GM04504 (cell line): ENCODE measurements at places on chromosomes 5 and 9.
A peak's percentile ranks its signal among the peaks of the same experiment; 100 is the strongest.

DNA sequence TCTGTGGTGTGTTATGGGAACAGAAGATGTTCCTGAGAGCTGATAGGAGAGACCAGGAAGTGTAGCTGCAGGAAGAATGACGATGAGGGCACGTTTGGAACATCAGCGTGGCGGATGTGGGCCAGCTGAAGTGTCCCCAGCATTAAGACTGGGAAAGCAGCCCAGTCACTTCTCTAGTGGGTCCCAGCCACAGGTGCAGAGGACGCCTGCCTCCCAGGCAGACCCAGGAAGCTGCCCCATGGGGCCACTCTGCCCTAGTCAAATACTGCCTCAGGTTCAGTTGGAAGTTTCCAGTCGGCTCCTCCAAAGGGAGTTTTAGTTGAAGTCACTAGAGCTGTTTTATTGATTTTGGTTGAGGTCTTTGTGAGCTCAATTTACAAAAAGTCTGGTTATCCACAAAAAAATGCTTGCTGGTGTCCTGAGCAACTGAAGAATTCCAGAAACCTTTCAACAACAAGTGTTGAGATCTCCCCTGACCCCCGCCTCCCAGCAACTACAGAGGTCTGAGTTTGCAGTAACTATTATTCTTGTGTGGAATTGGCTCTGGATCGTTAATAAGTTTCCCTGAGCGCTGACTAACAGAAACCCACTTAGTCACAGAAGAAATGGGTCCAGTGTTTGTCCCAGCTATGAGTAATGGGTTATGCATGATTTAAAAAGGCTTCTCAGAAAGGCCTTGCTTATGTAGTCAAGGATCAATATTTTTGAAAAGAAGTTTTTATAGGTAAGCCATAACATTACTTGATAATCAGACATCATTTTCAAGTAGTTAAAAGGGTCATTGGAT lies 294.1 kb downstream of the FANCC start:
- DNase-seq = peak; percentile 69

GRCh38 chr5:113917997-113918396 lies 404.5 kb downstream of the YTHDC2 start:
- DNase-seq = no peak

GRCh38 chr5:143573568-143574170 lies 170.2 kb upstream of the NR3C1 start:
- no peak for DNase-seq

DNA sequence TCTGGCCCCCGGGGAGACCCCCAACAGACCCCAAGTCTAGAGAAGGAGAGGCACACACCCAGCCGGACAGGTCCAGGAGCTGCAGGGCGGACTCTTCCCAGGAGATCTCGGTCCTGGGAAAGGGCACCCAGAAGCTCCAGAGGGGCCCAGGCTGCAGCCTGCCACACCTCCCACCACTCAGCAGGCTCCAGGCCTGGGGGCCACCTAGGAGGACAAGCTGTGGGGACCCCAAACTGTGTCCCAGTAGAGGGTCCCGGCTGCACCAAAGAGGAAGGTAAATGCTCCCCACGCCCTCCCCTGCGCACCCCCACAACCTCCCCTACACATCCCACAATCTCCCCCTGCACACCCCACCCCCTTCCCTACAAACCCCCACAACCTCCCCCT lies 48.5 kb downstream of the PLEKHG4B start:
- DNase-seq = no peak

DNA sequence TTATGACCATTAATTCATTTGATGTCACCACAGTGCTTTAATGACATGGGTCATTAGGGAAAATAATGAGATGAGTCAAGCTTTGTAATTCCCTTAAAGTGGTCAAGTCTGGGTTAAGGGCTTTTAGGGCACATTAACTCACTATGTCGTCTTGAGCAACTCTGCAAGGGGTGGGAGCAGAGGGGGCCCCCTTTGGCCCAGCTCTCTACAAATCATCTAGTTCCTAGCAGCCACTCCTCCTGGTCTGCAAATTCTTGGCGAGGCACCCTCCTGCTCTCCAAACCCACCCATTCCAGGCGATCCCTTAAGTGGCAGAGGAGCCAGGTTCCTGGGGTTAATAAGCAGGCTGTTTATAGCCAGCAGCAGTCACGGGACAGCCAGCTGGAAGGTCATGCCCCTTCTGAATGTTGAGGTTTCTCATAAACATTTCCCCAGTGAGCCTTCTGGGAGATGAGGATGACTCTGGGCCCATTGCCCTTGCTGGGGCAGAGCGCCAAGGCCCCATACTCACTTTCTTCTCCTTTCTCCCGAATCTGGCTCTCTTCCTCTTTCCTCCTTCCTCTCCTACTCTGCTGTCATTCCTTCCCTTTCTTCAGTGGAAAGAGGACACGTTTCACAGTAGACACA lies 14.3 kb upstream of the GPX3 start:
- DNase-seq = peak; percentile 38

- DNase-seq = no peak
Observed at GRCh38 chr5:10235350-10235749, 14.3 kb downstream of the ATPSCKMT start.

- no peak for DNase-seq
Observed at GRCh38 chr5:131965826-131966415, 20.5 kb upstream of the MEIKIN start.

DNA sequence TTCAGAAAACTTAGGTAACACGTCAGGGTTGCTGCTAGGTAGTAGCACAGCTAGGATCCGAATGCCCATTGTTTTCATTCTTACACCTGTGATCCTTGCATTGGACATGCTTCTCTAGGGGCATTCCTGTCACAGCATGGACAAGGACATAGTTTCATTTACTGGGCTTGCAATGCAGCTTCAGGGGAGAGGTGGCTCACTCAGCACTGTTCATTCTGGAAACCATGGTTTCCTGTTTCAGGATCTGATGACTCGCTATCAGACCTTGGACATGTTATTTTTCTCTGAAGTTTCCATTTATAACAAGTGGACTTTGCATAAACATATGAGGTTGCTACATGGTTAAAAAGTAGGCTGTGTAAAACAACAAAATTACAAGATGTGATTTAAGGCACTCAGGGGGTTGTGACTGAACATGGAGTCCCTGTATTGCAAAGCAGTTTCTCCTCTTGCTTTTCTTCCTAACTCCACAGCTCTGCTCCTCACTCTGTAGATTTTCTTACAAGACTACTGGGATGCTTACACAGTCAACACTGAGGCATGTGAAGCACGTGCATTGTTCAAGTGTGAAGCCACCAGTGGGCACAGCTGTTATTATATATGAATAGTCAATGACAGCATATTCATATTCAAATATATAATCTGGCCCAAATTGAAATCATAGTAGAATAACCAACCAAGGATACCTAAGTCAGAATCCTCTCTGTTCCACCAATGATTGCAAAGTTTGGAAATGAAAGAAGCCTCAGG lies 66.1 kb upstream of the STK32A start:
- no peak for DNase-seq

- no peak for DNase-seq
Observed at GRCh38 chr5:122690266-122690665, 84.6 kb upstream of the SNX2 start.

DNA sequence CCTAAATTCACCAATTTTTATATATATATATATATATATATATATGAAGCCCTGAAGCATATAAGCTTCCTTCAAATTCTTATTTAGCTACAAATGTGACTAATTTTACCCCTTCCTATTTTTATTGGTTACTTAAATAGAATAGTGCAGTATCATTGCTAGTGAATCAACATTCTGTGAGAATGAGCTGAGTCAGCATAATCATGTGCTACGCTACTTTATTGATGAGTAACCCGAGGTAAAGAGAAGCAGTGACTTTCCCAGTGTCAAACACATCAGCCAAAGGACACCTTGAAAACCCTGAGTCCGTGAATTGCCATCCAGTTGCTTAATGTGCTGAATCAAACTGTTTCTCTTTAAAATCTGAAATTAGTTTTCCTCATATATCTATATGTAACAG lies 546.2 kb downstream of the DMRTA1 start:
- DNase-seq = no peak

DNA sequence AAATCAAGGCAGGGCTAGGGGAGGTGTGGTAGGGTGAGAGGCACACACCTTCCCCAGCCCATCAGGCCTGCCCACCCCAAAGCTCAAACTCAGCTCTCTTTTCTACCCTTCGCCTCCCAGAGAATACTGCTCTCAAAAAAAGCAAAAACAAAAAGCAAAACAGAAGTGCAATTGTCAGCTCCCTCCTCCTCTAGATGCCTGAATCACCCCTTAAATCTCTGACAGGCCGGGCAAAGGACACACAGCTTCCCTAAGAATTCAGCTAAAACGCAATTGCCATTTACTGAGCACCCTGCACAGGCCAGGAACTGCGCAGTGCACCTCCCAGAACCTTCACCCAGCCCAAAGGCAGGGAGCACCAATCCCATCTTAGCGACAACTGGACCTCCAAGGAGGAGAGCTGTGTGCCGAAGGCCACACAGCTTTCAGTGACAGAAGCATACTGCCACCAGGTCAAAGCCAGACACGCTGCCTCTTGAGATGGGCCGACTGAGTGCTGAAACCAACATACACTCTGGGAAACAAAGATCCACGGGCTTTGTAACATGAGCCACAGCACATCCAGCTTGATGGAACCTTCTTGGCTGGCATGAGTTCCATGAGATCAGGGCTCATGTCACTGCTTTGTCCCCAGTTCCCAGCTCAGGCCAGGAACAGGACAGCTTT lies 53.4 kb upstream of the STXBP1 start:
- DNase-seq = no peak

DNA sequence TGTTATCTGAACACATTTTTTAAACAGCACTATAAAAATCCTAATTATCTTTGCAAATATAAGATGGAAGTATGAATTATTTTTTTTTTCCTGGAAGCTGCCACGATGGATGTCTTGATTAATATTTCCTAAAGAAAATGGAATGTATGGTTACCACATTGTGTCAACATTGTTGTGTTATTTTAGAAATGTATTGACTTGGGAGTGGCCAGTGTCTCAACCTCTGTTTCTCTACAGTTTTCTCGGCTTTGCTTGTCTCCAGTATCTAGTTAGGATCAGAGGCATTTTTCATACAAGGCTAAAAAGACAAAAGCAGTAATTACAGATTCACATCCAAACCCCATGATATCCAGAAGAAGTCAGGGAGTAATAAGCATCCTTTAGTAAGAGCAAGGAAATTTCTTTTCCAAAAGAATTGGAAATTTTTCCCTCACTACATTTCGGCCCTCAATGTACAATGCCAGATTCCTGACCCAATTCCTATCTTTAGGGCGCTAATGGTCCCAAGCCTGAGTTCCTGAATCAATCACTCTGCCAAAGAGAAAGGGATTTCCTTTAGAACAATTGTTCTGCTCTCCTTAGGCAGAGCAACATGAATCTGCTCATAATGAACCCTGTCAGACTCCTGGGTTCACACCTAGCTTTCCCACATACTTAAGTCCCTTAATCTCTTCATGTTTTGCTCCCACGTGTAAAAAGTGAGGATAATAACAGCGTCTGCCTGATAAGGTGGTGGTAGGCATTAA lies 111.7 kb downstream of the EDIL3 start:
- DNase-seq = no peak
